H1 (cell line): ENCODE measurements at places on chromosomes 3 and 15. TPM values are rescaled to one million over a fixed set of nuclear protein-coding genes. Genes with fewer than 3 reads are reported as not detected.

Gene SENP7
- total RNA-seq: 6.5 and 7.8 TPM in 2 replicates

Gene KBTBD12
- 0.17 and 0.63 TPM in 2 replicates for total RNA-seq

Gene CTSH
- total RNA-seq: 31.3 and 34.0 TPM in 2 replicates

- H3K27me3 ChIP-seq: no peaks in the 10 kb centered on the region
- H3K4me1 ChIP-seq: no peaks in the 10 kb centered on the region; the same call in 1 of the 2 replicates
- no peak overlapping the region for H3K27ac ChIP-seq
- peak overlapping the region; percentile 99 for H3K4me3 ChIP-seq
- no peak for DNase-seq
These were observed 507 bp upstream of the GOLIM4 start for GRCh38 chr3:168096210-168096652.

- H3K36me3 ChIP-seq: no peaks in the 10 kb centered on the region
- H3K4me1 ChIP-seq: no peaks in the 10 kb centered on the region
These were observed 32.6 kb downstream of the BBX start for GRCh38 chr3:107555359-107555758.

DNA sequence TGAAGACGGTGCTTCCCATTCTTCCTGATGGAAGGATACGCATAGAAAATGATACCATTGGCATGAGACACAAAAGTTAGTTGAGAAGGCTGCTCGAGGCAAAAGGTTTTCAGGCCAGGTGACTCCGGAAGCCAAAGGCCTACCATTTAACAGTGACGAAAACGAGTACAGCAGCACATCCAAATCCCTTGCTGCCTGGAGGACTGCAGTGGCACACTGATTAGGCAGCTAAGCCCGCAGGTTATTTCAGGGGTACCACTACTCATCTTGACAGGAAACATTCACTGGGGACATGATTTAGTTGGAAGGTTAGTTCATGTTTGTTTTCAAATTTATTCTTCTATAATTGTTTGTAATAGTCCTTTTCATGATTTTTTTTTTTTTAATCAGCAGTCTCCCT is 59.9 kb upstream of the BCHE start:
- no peak for DNase-seq
- H3K36me3 ChIP-seq: no peaks in the 10 kb centered on the region
- H3K27ac ChIP-seq: no peak overlapping the region
- no peak overlapping the region for H3K4me3 ChIP-seq

DNA sequence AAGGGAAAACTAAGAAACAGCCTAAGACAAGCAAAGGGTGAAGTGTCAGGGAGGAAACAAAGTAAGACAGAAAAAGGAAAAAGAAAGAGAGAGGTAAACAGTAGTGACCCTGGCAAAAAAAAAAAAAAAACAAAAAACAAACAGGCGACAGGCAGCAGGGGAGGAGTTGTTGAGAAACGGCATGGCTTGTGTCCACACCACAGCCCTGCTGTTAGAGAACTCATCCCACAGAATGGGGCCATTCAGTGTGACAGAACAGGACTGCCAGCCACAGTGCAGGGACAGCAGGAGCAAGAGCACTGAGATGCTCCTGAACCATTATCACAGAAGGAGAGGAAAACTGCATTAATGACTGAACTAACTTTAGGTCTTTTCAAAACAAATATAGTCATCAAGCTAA is 29.7 kb downstream of the MECOM start:
- H3K27ac ChIP-seq: no peak overlapping the region
- no peaks in the 10 kb centered on the region for H3K36me3 ChIP-seq
- H3K4me3 ChIP-seq: no peak overlapping the region
- DNase-seq: no peak

- no peaks in the 10 kb centered on the region for H3K36me3 ChIP-seq
- H3K27me3 ChIP-seq: no peaks in the 10 kb centered on the region
- DNase-seq: no peak
- no peak overlapping the region for H3K4me3 ChIP-seq
- H3K4me1 ChIP-seq: peaks cover 8% of the 10 kb centered on the region
These were observed 44.8 kb upstream of the HES1 start for GRCh38 chr3:194091141-194091540.

GRCh38 chr3:99410789-99411311 is 227.5 kb upstream of the COL8A1 start:
- H3K4me1 ChIP-seq: no peaks in the 10 kb centered on the region
- H3K36me3 ChIP-seq: no peaks in the 10 kb centered on the region
- no peaks in the 10 kb centered on the region for H3K27me3 ChIP-seq
- H3K27ac ChIP-seq: no peak overlapping the region

DNA sequence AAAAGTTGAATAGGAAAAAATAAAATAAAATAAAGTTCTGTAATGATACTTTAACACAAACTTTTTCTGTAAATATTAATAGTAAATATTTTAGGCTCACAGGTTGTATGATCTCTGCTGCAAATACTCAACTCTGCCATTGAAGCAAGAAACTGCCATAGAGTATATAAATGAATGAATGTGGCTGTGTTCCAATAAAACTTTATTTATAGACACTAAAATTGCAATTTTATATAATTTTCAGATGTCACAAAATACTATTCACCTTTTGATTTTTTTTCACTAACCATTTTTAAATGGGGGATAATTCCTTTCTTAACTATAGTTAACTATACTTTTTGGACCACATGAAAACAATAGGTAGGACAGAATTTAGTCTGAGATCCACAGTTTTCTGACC is 16.0 kb downstream of the EIF1B start:
- H3K4me1 ChIP-seq: peaks cover 4% of the 10 kb centered on the region
- H3K36me3 ChIP-seq: no peaks in the 10 kb centered on the region
- no peak overlapping the region for H3K4me3 ChIP-seq
- H3K27ac ChIP-seq: no peak overlapping the region

DNA sequence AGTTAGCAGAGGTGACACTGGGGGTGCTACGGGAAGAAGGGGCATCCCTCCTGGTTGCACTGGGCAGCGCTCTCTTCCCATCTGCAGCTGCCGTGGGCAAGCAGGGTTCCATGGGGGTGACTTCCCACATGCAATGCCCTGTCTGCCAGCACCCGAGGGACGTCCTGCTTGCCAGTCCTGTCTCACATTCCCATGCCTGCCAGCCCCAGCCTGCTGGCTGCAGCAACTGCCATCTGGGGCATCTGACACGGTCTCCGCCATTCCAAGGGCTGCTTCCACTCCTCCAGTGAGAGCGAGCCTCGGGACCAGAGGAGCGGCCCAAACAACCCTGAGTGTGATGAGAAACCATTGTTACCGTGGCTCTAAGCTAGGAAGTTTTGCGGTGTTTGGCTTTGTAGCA is 45.4 kb upstream of the RPL32 start:
- H3K4me3 ChIP-seq: no peak overlapping the region
- DNase-seq: no peak
- peaks cover 3% of the 10 kb centered on the region; the same call in 1 of the 2 replicates for H3K4me1 ChIP-seq
- H3K27me3 ChIP-seq: peaks cover 3% of the 10 kb centered on the region; the same call in 1 of the 2 replicates
- H3K27ac ChIP-seq: no peak overlapping the region

DNA sequence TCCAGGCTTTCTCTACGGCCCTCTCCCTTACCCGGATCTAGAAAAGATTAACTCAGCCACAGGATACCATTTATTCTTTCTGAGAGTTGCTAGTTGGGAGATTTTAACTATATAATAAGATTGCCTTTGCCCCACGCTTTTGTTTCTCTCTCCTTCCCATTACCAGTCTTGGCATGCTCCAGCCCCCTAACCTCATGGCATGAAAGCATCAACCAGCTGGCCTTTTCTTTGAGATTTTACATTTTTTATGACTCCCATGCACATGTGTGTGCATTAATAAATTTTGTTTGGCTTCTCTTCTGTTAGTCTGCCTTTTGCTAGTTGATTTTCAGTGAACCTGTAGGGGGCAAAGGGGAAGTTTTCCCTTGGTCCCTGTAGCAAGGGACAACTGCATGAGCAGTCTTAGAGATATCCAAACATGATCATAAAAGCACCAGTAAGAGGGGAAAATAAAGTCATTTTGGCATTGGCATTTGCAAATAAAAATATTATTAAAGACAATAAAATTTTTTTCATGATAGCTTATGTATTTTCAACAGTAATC is 73.6 kb downstream of the OXSM start:
- no peak overlapping the region for H3K4me3 ChIP-seq
- H3K27ac ChIP-seq: no peak overlapping the region
- no peaks in the 10 kb centered on the region; the same call in 1 of the 2 replicates for H3K36me3 ChIP-seq
- no peak for DNase-seq
- no peaks in the 10 kb centered on the region for H3K27me3 ChIP-seq
- H3K4me1 ChIP-seq: no peaks in the 10 kb centered on the region

DNA sequence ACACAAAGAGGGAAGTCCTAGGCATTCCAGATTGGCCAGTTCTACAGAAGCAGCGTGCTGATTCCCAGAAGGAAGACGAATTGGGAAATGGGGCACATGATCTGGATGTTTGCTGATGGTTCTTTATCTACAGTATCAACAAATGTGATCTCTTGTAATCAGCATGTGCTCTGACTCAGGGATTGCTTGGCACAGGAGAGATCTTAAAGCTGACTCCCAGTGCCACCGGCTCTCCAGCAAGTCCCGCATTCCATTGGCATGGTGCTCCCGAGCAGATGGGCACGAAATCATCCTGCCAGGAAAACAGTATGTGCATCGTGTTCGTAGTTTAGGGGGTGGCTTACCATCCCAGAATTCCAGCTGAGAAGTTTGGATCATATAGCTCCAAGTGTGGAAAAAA is 259.9 kb upstream of the NR2F2 start:
- H3K36me3 ChIP-seq: no peaks in the 10 kb centered on the region
- H3K27ac ChIP-seq: no peak overlapping the region
- H3K4me3 ChIP-seq: no peak overlapping the region
- no peak for DNase-seq
